Stimulated activated CD8-positive, alpha-beta memory T cell treated with anti-CD3 and anti-CD28 coated beads, Interleukin-7, amount 100 ng/mL, for 24 hours (primary cell): ENCODE measurements at places on chromosomes 13 and 19.

DNA sequence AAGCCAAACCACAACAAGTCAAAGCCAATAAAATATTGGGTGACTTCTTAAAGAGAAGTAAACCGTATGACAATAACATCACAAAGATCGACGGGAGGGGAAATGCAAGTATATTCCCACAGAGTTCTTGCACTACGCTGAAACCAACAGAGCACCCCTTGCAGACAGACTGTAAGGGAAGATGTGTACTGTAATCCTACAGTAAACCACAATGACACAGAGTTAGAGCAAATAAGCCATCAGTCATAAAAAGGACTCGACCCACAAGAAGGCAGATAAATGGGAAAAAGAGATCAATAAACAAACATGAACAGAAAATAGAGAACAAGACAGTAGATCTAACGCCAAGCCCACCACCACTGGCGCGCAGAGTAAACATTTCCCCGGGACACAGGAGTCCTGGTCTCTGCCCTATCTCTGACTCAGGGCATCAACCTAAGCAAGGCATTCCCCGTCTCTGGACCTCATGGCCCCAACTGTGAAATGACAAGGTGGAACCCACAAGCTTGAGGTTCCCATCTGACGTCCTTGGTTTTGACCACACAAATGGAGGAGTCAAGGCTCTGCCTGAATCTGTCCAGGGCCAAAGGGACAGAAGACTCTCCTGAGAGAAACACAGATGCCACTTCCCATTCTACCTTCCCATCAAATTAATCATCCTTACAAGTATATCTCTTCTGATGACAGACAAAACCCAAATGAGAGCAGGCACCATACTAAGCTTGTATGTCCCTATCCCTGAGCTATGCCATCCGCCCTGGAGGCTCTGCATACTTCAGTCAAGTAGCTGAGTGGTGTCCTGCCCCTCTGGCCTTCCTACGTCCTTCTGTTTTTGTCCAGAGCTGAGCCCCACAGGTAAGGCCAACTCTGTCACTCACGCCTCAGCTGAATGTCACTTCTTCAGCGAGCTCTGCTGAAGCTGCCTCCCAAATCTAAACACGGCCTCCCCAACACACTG lies 15.0 kb downstream of the SAFB2 start:
- no peak for DNase-seq

DNA sequence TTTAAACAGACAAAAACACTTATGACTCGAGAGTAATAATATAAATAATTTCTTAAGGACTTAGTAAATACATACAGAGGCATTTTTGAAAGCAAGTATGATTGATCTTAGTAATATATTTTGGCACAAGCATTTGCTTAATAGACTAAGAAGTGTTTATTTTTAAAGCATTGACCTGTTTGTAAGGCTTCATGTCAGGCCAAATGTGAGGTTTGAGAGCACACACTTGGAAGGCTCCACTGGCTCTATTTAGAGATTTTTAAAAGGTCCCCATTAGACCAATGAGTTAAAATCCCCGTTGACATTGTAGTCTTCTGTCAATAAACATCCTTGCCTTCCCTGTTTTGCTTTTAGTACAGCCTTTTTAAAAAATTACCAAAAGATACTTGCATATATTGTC lies 50.4 kb downstream of the ATP8A2 start:
- no peak for DNase-seq

DNA sequence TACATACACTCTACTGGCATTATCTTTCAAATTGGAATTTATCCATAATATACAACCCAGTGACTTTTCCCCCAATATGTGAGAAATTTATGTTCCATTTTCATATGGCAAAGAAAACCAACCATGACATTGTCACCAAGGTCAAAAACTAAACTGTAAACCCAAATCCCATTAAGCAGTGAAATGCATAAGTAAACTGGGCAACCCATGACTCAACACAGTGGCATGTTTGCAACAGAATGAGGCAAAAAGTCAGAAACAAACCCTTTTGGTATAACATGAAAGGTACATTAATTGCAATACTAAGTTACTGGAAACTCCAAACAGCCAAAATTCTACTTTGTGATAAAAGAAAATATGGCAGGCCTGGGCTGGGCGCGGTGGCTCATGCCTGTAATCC lies 4.9 kb downstream of the ZNF878 start:
- no peak for DNase-seq

DNA sequence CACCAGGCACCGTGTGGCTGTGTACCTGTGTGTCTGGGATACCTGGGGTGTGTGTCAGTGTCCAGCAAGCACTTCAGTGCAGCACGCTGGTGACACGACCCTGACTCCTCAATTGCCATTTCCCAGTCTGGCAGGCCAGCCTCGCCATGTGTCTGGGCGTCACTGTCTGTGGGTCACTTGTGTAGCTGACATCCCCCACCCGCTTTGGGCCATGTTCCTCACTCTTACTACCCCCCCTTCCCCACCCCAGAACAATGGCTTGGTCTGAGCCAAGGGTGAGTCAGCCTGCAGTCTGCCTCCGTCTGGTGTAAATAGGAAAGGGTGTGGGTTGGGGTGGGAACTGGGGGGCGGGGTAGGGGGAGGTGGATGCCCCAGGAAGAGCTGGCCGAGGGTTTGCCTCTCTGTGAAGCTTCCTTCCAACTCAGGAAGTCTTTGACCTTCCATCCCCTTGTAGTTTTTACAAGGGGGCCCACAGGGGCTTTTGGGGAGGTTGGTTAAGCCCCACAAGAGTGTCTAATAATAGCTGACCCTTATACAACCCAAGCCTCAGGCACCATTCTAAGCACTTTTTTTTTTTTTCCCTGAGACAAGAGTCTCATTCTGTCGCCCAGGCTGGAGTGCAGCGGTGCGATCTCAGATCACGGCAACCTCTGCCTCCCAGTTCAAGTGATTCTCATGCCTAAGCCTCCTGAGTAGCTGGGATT lies 17.6 kb downstream of the NOVA2 start:
- DNase-seq = no peak

GRCh38 chr13:57673197-57673596 lies 41.7 kb downstream of the PCDH17 start:
- DNase-seq = no peak

DNA sequence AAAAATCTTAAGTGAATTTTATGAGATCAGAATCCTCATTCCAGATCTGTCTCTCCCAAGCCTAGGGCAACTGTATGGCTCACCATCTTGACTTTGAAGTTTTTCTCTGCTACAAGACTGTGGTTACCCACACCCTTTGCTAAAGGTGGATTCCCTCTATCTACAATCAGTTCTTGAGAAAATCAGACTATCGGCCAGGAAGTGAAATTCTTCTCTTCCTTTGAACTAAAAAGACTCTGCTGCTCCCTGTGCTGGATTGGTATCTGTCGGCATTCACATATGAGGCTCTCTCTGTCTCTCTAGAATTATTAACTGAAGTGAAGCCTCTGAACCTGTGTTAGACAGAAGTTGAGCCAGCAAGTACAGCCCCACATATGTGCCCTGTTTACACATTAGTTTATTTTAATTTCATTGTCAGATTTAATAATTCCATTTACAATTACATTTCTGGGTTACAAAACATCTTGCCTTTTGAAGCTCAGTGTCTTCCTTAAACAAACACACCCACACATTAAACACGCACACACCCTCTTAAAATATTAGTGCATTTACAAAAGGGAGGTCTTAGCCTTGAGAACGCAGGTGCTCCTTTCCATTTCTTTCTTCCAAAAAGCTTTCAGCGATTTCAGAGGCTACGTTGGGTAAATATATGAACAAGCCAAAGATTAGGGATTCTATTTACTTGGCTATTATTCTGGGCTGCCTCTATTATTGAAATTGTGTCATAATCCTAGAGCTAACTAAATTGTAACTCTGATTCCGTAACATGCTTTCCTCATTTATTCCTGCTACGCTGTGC lies 145.7 kb downstream of the MIPEP start:
- DNase-seq = no peak

- DNase-seq = no peak
Measured at GRCh38 chr13:30877335-30877734, 28.7 kb upstream of the MEDAG start.

- no peak for DNase-seq
Measured at GRCh38 chr13:46181840-46182490, at the start of gene LCP1. LCP1 (minus strand) TSS chr13:46182177; CDS start chr13:46159662, 22,515 bp downstream.

- DNase-seq = no peak
Measured at GRCh38 chr19:1618157-1619093, 13.2 kb upstream of the UQCR11 start.

DNA sequence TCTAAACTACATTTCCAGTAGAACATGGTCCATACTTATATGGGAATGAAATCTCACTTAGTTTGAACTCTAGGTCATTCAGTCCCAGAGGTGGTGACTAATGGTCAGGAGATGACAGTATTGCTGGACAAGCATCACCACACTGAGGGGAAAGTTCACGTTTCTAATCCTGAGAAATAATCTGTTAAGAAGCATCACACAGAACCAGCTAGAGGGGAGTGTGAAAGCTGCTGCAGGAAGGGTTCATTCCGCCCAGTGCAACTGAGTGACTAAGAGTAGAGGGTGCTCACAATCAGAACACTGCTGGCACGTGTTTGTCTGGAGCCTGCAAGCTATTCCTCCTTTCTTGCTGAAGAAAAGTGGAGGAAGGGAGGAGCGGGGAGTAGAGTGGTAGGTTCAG lies 2.7 kb downstream of the COL4A1 start:
- DNase-seq = no peak

DNA sequence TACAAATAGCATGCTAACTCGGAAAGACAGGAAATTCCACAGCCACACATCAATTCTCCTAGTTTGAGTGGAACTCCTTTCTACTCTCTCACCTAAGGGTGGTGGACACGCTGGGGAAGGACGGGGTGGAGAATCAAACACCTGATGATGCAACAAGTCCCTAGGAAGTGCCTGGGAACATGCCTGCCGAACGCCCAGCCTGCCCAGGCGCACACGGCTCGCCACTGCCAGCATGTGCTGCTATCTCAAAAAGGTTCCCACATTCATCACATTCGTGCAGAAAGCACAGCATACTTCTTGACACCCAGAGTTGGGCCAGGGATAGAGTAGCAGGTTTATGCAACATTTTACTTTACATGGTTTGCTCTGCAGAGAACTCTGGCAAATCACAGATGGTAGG lies 164.6 kb downstream of the ABCC4 start:
- DNase-seq = no peak

- peak; percentile 16 for DNase-seq
Measured at GRCh38 chr13:98839856-98840769, 87.6 kb upstream of the SLC15A1 start.

- no peak for DNase-seq
Measured at GRCh38 chr19:32814624-32815023, 54.9 kb downstream of the SLC7A9 start.

DNA sequence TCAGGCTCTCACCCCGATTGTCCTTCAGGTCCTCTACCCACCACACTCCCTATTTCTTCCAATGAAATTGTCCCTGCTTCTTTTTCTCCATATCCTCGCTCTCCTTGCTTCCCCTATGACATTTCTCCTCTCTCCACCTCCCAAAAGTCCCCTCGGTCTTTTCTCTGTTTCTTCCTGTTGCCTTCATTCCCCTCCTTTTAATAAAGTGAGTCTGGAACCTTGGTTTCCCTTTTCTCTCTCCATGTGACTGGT lies 676 bp upstream of the ZNF574 start:
- DNase-seq = no peak

GRCh38 chr19:18109341-18109732 lies 11.8 kb downstream of the MAST3 start:
- no peak for DNase-seq

GRCh38 chr13:49366841-49367240 lies 77.0 kb downstream of the CAB39L start:
- no peak for DNase-seq

DNA sequence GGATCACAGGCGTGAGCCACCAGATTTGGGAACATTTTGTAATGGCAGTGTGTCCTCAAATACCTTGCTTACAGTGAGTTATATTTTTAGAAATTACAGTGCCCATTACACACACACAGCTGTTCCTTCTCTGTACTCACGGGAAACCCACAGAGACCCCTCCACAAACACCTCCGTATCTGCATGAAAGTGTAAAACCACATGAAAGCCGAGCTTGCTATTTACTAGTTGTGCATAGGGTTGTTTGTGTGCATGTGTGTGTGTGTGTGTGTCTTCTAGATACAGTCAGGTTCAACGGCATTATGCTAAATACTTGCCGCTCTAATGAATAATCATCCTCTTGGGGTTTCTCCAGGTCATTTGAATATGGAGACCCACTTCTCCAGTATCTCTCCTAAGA lies 22.3 kb upstream of the LILRA2 start:
- DNase-seq = no peak

GRCh38 chr13:27977476-27978300 lies 8.6 kb upstream of the CDX2 start:
- no peak for DNase-seq

- no peak for DNase-seq
Measured at GRCh38 chr19:18626906-18627305, 9.9 kb upstream of the KLHL26 start.

GRCh38 chr13:79108914-79109643 lies 297.0 kb downstream of the RBM26 start:
- DNase-seq = no peak

GRCh38 chr13:75766636-75767035 lies 130.5 kb downstream of the LMO7 start:
- no peak for DNase-seq

- DNase-seq = no peak
Measured at GRCh38 chr19:42516771-42517170, 11.5 kb downstream of the CEACAM1 start.

- DNase-seq = no peak
Measured at GRCh38 chr19:4575267-4576015, 16.0 kb upstream of the SEMA6B start.

DNA sequence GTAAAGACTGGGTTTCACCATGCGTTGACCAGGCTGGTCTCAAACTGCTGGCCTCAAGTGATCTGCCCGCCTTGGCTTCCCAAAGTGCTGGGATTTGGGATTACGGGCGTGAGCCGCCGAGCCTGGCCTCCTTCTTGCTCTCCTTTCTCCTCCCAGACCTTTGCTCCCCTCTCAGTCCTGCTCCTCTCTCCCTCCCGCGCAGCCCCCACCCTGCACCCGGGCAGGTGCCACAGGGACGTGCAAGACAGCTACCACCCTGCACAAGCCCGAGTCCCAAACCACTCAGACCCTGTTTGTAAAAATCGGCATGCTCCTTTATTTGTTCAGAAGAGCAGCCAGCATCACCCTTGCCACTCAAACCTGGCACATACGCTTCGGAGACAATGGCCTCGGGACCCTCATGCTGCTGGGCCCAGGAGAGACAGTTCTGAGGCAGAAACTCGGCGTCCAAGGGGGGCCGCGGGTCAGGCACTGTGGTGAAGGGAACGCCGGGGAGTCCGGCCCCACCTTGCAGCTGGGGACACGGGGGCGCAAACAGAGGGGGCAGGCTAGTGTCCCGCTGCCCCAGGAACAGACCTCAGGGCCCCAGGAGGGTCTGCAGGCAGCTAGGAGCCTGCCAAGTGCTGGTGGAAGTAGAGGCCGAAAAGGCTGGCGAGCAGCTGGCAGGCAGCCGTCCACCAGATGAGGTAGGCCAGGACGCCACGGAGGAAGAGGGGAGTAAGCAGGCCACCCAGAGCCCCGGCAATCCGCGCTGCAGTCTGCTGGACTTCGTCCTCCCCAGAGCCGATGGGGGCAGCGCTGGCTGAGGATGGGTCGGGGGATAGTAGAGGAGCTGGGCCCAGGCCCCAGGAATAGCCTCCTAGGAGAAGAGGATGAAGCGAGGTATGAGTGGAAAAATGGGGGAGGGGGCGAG lies 18.7 kb downstream of the TMEM161A start:
- DNase-seq = no peak

- DNase-seq = no peak
Measured at GRCh38 chr19:55391702-55392615, 6.2 kb downstream of the RPL28 start.
